ENCODE measurements at places on chromosomes 11 and 22.
A peak's percentile ranks its signal among the peaks of the same experiment; 100 is the strongest.

DNA sequence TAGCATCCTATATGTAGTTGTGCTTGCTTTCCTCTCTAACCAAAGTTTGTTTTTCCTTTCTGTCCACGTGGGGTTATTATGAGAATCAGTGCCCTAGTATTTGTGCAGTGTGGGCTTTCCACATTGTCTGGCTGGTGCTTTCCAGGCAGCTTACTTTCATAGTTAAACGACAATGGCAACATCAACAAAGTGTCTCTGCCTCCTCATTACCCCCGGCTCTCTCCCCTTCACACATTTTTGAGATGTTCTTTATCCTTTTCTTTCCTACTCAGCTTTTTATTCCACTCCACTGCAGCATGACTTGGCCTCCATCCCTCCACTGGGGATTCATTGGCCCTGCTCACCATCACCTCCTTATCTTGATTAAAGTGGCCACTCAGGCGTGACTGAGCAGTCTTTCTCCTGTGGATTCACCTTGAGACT lies 19.1 kb downstream of the SPECC1L start:
- DNase-seq: no peak

DNA sequence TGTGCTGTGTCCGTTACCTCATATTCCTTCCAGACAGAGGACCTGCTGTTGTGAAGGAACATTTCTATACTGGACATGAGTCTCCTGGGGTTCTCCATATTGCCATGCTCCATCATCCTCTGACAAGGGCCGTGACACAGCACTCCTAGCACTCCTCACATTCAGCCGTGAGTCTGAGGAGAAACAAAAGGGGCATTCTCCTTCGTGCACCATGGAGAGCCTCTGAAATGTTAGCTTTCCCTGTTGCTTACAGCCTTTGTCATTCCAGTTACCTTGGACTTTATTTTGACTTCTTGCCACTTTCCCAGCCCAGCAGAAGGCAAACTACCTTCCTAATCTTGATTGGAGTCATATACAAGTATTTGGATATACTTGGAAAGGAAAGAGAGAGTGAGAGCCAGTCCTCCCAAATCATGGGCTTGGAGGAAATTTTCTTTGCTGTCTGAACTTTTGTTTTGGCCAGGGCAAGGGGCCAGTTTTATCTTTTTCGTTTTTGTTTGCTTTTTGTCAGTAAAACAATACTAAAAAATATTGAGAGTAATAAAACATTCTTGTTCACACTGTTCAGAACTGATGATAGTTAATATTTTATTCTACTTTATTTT lies 29.1 kb upstream of the TECTA start:
- no peak for DNase-seq

GRCh38 chr11:62315431-62315830 lies 16.6 kb upstream of the SCGB1D4 start:
- no peak for DNase-seq

GRCh38 chr11:122099374-122100036 lies 16.5 kb downstream of the BLID start:
- peak; percentile 59 for DNase-seq

DNA sequence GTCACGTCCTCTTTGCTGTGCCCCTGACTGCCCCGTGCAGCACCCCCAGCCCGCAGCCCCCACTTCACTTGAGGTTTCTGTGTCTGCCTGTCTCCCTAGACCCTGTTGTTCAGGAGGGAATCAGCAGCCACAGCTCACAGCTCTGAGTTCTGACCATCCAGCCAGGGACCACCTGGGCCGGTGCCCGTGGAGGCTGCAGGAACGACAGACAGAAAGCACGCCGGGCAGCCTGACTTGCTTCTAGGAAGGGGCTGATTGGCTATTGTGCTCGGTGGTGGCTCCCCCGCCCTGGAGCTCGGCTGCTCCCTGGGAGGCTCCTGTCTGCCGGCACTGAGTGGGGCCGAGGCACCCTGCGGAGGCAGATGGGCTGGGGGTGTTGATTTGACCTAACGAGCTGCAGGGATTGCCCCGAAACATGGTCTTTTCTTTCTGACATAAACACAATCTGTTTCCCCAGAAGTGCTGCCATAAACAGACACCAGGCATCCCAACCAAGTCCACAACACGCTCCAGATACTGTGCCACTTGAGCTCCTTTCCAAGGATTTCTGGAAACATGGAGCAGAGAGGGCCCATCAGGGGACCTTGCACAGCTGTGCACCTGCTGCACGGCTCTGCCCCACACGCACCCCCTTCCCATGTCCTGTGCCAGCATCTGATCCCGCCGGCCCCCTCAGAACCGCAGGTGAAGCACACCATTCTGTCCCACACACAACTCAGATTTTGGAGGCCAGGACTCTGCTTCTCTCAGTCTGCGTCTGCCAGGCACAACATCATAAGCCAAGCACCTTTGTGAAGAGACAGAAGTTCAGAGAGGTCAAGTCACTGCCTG lies 855.9 kb downstream of the TBC1D22A start:
- DNase-seq: no peak

- DNase-seq: no peak
Measured at GRCh38 chr11:92477686-92478085, 253.1 kb downstream of the FAT3 start.

DNA sequence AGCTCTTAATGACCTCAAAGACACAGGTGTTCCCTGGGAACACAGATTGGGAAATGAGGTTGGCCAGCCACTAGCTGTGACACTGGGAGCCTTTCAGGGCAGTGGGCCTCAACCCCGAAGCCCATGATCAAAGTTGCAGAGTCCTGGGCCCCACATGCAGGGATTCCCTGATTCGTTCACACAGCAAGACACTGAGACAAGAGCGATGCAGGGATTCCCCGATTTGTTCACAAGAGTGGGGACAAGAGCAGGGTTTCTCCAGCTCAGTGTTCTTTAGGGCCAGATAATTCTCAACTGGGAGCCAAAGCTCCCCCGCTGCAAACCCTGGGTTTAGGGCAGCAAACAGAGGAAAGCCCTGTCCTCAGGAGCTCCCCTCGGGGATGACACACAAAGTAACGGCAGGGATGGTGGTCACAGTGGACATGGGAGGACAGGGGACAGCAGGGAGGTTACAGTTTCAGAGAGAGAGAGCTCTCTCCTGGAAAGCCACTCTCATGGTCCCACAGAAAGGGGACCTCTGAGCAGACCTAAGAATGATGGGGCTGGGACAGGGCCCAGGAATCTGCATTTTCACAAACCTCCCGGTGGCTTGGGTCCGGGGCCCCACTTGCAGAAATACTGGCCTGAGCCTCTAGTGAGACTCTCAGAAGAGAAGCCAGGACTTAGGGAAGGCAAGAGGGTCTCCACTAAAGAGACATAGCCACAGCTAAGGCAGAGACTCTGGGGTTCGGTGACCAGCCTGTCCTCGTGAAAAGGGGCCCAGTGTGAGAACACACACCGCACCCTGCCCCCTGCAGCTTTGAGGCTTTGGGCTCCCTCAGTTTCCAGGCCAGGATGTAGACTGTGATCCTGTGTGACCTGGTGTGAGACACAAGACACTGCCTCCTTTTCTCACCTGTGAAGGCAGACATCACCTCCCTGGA lies 7.4 kb upstream of the GNAZ start:
- no peak for DNase-seq

DNA sequence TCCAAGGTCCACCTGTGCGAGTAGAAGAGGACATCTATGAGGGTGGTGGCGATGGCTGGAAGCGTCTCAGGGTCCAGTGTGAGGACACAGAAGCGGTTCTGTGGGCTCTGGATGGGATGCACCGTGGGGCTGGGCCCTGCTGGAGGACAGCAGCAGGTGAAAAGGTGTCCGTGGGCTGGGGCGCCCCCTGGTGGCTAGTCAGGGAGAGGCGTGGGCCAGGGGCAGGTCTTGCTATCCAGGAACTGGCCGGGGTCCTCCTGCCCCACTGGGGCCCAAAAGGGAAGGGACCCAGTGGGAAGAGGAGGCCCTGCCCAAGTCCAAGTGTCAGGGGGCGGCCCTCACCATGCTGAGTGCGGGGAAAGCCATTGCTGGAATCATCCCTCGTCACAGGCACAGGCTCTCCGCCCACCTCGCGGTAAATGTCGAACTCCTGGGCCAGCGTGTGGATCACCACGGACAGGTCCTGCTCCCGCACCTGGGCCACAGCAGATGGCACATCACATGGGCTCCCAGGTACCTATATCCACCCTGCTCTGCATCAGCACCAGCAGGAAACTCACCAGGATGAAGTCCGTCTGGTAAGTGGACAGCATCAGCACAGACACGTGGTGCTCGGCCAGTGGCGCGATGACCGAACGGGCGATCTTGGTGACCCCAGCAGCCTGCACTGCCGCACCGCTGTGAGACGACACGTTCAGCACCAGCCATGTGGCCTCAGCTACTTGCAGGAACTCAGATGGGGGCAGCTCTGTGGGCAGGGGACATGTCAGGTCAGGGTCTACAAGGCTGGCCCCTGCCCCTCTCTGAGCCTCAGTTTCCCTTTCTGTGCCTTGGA lies 2.3 kb downstream of the CASTOR1 start:
- DNase-seq: no peak

DNA sequence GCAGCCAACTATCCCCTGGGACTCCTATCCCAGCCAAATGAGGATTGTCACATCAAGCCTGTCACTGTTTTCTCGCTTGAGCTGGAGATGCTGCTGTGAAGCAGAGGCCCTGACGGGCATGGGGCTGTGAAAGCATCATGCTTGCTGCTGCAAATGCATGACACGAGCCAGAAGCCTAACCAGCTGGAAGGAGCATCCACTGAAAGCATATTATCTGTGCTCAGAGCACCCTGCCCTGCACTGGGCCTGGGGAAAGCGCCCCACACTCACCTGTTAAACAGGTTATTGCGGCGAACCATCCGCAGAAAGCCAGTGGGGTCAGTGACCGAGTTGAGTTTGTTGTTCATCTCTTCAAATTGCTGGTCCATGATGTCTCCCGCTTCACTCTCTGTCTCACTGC lies 110.9 kb upstream of the PITPNB start:
- DNase-seq: no peak

- no peak for DNase-seq
Measured at GRCh38 chr11:82007521-82007920, 726.1 kb downstream of the FAM181B start.

GRCh38 chr11:120655589-120655988 lies 144.0 kb downstream of the GRIK4 start:
- no peak for DNase-seq

GRCh38 chr11:30749268-30749667 lies 163.1 kb upstream of the MPPED2 start:
- DNase-seq: no peak

DNA sequence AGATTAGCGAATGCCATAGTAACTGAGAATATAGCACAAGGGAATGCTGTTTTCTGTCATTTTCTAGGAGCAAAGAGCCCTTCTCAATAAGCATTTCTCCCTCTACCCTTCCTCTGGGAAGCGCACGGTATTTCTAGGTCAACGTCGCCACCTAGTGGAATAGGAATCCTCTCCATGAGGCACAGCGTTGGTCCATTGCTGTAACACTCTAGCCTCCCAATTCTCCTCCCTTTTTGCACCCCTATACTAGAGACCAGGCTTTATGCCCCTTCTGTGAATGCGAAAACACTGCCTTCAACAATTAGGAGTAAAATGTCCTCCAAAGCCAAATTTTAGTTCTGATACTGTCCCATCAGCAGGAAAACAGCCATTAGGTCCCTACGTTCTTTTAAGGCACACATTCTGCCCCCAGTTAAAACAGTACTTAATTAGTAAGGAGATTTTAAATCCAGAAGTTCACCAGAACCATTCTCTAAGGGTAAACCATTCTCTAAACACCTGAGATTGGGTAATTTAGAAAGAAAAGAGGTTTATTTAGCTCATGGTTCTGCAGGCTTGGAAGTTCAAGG lies 12.8 kb upstream of the HYLS1 start:
- no peak for DNase-seq

GRCh38 chr11:26335903-26336302 lies 4.0 kb downstream of the ANO3 start:
- DNase-seq: no peak

- no peak for DNase-seq
Measured at GRCh38 chr11:12529793-12530192, 144.4 kb upstream of the TEAD1 start.

DNA sequence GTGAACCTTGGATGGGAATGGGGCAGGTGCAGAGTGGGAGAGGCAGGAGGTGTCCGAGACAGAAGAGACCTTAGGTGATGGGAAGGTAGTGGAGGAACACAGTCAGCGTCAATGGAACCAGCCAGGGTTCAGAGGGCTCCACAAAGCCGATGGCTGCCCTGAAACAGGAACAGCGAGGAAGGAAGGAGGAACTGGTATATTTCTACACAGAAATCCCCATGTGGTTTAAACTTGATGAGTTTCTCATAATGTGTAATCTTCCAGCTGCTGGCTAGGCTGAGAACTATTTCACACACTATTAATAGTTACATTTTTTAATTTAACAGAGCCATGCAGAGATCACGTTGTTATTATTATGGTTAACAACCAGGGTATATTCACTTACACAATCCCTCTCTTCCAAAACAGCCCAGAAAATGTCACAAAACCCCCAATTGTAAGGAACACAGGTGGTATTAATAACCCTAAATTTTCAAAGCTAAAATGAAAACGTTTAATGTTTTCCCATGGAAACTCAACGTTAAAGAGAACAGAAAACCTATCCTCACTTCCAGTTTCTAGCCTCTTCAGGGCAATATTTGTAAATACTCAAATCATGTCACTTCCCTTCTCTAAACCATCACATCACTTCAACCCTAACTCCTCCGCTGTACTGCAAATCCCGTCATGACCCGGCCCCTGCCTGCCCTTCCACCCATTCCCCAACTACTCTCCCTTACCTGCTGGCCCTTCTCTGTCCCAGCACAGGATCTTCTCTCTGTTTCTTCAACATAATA lies 74.5 kb upstream of the ARFGAP3 start:
- DNase-seq: no peak

- DNase-seq: no peak
Measured at GRCh38 chr11:78213526-78214330, 25.0 kb downstream of the USP35 start.

- DNase-seq: no peak
Measured at GRCh38 chr22:46018859-46019258, 41.9 kb upstream of the WNT7B start.

GRCh38 chr11:61999141-61999975 lies 31.9 kb upstream of the FTH1 start:
- peak; percentile 41 for DNase-seq

- DNase-seq: no peak
Measured at GRCh38 chr11:75273411-75274391, 33.1 kb downstream of the TPBGL start.

GRCh38 chr11:68683536-68684384 lies 584 bp upstream of the GAL start:
- no peak for DNase-seq

- DNase-seq: no peak
Measured at GRCh38 chr11:73412308-73412707, 36.1 kb downstream of the RELT start.
